Adrenal gland (tissue), 19 donors: ENCODE measurements at places on chromosomes 11 and 22. TPM values are rescaled to one million over a fixed set of nuclear protein-coding genes. Genes with fewer than 3 reads are reported as not detected.

GRCh38 chr11:11387622-11388305 is 34.7 kb upstream of the CSNK2A3 start:
- H3K36me3 ChIP-seq, result no peaks in the 10 kb centered on the region
- no peaks in the 10 kb centered on the region for H3K4me1 ChIP-seq
- no peak for DNase-seq
- no peak overlapping the region for H3K4me3 ChIP-seq
- no peaks in the 10 kb centered on the region for H3K27me3 ChIP-seq
- no peak overlapping the region for H3K27ac ChIP-seq

Gene HEPN1
- total RNA-seq, result not detected

DNA sequence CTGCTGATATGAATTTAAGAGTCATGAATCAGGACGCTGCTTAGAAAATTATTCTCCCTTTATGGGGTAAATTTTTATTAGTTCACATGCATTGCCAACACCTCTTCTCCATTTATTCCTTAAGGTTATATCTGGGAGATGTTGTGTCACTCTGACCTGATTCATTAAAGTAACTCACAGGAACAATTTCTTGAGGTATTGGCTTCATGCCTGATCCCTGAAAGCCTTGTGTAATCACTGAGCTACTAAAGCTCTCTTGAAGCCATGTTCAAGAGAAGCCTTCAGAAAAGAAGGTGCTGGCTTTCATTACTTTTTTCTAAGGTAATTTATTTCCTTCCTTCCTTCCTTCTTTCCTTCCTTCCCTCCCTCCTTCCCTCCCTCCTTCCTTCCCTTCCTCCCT is 420.6 kb downstream of the RAB38 start:
- H3K36me3 ChIP-seq, result no peaks in the 10 kb centered on the region
- H3K27ac ChIP-seq, result no peak overlapping the region
- no peaks in the 10 kb centered on the region for H3K4me1 ChIP-seq
- no peak overlapping the region for H3K4me3 ChIP-seq
- no peak for DNase-seq
- H3K27me3 ChIP-seq, result no peaks in the 10 kb centered on the region

DNA sequence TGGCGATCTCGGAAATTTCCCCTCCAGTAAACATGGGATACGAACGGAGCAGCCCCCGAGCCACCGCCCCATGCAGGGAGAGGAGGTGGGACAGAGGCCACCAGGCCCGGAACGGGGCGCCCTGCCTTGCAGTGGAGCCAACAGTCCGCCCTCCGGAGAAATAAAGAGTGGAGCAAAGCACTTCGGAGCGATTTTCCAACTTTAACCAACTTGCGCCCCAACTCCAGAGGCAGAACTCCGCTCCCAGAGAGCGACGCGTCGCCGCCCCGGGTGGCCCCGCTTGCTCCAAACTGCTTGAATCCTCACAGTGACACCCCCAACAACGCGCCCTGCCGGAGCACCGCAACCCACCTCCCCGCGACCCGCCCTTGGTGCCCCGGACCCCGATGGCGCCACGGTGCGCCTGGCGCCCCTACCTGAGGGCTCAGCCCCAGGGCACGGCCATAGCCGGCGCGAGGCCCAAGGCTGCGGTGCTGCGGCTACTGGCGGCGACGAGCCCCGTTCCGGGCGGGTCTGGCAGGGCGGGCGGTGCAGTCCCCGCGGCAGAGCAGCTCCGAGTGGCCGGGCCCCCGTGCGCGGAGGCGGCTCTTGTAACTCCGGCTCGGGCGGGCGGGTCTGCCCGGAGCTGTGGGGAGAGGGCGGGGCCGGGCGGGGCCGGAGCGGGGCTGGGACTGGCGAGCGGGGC is at the start of gene AHNAK:
Gene AHNAK, minus strand, starts transcription at position 563 of the 685 bp plus-strand sequence. CDS start 10,708 bp downstream, outside the sequence.
- H3K4me3 ChIP-seq, result peak within 1 kb of the TSS; percentile 93
- H3K4me1 ChIP-seq, result peaks cover 29% of the 10 kb centered on the region
- DNase-seq, result peak; percentile 87
- no peaks in the 10 kb centered on the region for H3K36me3 ChIP-seq

Gene DERL3
- 3.7 TPM for total RNA-seq

DNA sequence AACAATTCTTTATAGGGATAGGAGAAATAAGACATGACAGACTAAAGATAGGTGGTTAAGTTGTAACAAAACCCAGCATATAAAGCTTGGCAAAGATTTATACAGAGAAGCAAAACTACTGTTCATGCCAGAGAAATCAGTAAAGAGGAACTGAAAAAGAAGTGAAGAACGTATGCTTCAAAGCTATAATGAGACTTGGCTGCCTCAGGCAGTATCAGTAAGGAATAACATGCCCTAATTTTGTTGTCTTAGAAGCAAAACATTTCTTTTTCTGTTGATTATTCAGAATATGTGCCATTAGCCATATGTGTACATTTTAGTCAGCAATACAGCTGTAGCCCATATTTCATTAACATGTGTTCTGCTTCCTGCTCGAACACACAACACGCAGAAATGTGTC is 403.2 kb downstream of the NELL1 start:
- H3K36me3 ChIP-seq, result no peaks in the 10 kb centered on the region
- DNase-seq, result no peak
- H3K4me3 ChIP-seq, result no peak overlapping the region
- no peak overlapping the region for H3K27ac ChIP-seq
- H3K4me1 ChIP-seq, result no peaks in the 10 kb centered on the region
- no peaks in the 10 kb centered on the region for H3K27me3 ChIP-seq

DNA sequence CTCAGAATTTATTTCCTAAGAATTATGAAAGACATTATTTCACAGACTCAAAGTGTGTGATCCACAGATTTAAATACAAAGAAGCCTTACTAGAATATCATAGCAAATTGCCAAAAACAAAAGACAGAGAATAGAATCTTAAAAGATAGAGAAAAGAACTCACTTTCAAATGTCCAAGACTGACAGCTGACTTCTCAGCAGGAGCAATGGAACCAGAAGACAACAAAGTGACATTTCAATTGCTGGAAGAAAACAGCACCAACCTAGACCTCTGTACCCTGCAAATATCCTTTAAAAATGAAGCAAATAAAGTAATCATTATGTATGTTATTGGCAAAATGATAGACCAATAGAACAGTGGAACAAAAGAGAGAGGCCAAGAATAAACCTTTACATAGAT is 109.2 kb downstream of the TTC17 start:
- H3K36me3 ChIP-seq, result no peaks in the 10 kb centered on the region
- no peaks in the 10 kb centered on the region for H3K27me3 ChIP-seq
- no peak overlapping the region for H3K27ac ChIP-seq
- DNase-seq, result no peak
- no peaks in the 10 kb centered on the region for H3K4me1 ChIP-seq

Gene CFAP300
- total RNA-seq, result 7.7 TPM

Gene CHRNA10
- total RNA-seq, result 0.51 TPM

Gene TUB
- 9.3 TPM for total RNA-seq

DNA sequence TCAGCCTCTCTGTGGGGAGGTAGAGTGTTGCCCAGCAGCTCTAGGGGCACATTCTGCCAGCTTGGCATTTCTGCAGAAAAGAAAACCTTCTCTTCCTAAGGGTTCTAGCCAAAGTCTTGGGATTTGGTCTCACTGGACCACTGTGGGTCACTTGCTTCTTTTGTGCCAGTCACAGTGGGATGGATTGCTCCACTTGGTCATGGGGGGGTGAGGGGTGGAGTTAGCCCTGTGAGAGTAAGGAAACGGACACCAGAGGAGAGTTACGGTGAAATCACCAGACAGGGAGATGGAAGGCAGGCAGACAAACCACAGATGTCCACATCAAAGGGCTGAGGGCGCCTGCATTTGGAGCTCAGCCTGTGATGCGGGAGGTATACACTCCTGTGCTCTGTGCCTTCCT is 10.8 kb downstream of the SGSM1 start:
- no peaks in the 10 kb centered on the region for H3K27me3 ChIP-seq
- H3K36me3 ChIP-seq, result no peaks in the 10 kb centered on the region
- DNase-seq, result no peak

DNA sequence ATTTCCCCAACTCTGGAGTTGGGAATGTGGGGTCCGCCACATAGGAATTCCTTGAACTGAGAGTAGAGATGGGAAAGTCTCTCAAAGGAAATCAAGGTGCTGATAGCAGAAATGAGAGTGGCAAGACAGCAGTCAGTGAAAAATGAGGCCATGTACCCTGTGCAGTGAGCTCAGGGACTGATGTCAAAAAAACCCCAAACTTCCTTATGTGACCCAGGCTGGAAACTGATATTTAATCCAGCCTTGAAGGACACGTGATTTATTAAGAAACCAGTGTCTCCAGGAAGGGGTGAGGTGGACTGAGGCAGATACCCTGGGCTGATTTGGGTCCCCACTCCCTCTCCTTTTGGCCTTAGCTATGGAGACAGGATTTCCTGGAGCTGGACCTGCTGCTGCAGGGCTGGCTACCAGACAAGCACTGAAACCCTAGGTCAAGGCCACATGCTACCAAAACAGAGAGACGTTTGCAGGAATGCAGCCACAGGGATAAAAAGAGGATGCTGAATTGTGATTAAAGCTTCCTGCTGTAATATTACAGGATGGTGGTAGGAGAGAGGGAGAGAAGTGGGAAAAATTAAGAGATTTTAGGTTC is 25.3 kb upstream of the FCHSD2 start:
- H3K36me3 ChIP-seq, result no peaks in the 10 kb centered on the region
- no peaks in the 10 kb centered on the region for H3K27me3 ChIP-seq
- peaks cover 38% of the 10 kb centered on the region for H3K4me1 ChIP-seq

- H3K36me3 ChIP-seq, result no peaks in the 10 kb centered on the region
- DNase-seq, result no peak
- H3K27me3 ChIP-seq, result no peaks in the 10 kb centered on the region
- H3K4me1 ChIP-seq, result no peaks in the 10 kb centered on the region
Observed at GRCh38 chr22:22109693-22110466, 127.3 kb upstream of the TOP3B start.

Gene F2
- total RNA-seq, result not detected

Gene CCDC89
- 0.66 TPM for total RNA-seq

DNA sequence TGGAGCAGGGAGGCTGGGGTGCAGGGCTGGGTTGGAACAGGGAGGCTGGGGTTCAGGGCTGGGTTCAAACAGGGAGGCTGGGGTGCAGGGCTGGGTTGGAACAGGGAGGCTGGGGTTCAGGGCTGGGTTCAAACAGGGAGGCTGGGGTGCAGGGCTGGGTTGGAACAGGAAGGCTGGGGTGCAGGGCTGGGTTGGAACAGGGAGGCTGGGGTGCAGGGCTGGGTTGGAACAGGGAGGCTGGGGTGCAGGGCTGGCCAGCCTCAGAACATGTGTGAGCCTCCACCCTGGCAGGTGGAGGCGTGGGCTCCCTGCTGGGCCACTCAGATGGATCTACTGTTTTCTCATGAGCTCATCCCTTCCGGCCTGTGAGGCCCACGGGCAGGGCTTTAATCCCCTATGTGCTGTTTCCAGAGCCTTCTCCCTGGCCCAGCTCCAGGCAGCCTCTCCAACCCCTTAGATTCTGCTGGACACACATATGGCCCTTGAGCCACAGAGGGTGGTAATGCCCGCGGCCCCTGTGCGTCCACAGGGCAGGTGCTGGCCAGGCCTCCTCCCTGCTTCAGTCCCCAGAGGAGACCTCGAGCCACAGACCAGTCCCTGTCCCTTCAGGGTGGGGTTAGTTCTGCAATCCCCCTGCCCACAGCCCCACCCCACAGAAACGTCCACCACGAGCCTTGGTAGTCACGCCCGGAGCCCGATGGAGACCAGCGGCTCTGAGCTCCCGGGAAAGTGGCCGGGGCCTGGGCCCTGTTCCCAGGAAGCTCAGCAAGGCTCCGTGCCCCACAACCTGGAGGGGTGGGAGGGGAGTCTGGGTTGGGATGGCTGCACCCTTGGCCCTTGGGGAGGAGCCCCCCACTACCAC is 197.9 kb downstream of the BRD1 start:
- no peaks in the 10 kb centered on the region for H3K36me3 ChIP-seq
- no peaks in the 10 kb centered on the region for H3K4me1 ChIP-seq
- H3K27me3 ChIP-seq, result no peaks in the 10 kb centered on the region
- no peak overlapping the region for H3K27ac ChIP-seq
- no peak overlapping the region for H3K4me3 ChIP-seq

GRCh38 chr11:70876685-70877084 is 375.7 kb downstream of the SHANK2 start:
- H3K36me3 ChIP-seq, result no peaks in the 10 kb centered on the region
- no peaks in the 10 kb centered on the region for H3K27me3 ChIP-seq
- no peak for DNase-seq
- no peaks in the 10 kb centered on the region for H3K4me1 ChIP-seq
- no peak overlapping the region for H3K27ac ChIP-seq

DNA sequence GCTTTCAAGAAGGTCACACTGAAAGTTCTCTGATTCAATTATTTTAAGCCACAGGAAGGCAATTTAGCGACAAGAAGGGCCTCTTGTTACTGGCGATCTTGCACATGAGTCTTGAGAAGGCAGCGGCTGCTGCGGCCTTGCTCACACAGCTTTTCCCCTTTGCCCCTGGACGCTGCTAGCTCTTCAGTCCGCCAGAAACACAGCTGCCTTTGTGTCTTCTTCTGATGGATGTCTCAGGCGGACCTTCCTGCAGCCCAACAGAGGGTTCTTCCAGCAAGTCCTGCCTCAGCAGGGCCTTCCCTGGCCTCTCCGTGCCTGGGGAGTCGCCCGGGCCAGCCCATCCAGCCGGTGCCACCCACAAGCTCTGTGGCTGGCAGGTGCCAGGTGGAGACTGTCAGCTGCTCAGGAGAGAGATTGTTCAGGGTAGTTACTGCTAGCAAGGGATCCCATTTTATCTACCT is 59.4 kb downstream of the PKNOX2 start:
- H3K36me3 ChIP-seq, result no peaks in the 10 kb centered on the region
- H3K4me3 ChIP-seq, result no peak overlapping the region
- no peak overlapping the region for H3K27ac ChIP-seq
- peak; percentile 59 for DNase-seq
- no peaks in the 10 kb centered on the region for H3K4me1 ChIP-seq
- no peaks in the 10 kb centered on the region for H3K27me3 ChIP-seq

Gene VSTM5
- not detected for total RNA-seq

DNA sequence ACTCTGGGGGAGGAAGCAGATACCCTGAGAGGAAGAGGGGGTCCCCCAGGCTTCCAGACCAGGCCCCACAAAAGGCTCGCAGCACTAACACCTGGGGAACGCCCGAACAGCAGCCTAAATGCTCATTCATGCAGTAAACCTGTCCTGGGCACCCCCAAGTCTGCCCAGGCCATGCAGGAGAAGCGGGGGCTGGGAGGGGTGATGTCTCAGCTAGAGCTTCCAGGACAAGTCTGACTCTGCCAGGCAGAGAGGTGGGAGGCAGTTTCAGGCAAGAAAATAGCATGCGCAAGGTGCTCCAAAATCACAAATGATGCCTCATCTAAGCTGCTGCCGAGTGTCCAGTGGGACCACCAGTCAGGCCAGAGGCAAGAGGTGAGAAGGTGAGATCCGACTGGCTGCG is 14.6 kb downstream of the CABP7 start:
- H3K36me3 ChIP-seq, result no peaks in the 10 kb centered on the region
- H3K4me1 ChIP-seq, result peaks cover 16% of the 10 kb centered on the region
- no peaks in the 10 kb centered on the region for H3K27me3 ChIP-seq
- no peak overlapping the region for H3K4me3 ChIP-seq

DNA sequence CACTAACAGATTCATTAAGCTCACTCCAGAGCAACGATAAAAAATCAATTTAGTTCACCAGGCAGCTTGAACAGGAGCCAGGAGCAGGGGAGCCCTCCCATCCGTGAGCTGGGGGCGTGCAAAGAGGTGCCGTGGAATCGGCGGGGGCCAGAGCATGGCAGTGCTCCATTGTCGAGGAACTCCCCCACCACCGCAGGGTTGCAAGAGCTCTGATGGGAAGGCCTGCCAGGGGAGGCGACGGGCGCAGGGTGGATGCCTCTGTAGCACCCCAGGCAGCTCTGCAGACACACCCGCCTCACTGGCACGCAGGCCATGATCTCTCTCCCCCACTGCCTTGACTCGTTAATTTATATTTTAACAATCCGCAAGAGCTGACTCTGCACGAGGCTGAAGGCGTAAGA is 433.2 kb downstream of the MIAT start:
- H3K4me1 ChIP-seq, result no peaks in the 10 kb centered on the region
- H3K27me3 ChIP-seq, result peaks cover 31% of the 10 kb centered on the region
- H3K4me3 ChIP-seq, result no peak overlapping the region
- DNase-seq, result no peak

Gene CRYBA4
- not detected for total RNA-seq
